ENCODE measurements at places on chromosomes 5 and 9.

GRCh38 chr5:107893642-107894041, 222.9 kb upstream of the EFNA5 start:
- DNase-seq = no peak

DNA sequence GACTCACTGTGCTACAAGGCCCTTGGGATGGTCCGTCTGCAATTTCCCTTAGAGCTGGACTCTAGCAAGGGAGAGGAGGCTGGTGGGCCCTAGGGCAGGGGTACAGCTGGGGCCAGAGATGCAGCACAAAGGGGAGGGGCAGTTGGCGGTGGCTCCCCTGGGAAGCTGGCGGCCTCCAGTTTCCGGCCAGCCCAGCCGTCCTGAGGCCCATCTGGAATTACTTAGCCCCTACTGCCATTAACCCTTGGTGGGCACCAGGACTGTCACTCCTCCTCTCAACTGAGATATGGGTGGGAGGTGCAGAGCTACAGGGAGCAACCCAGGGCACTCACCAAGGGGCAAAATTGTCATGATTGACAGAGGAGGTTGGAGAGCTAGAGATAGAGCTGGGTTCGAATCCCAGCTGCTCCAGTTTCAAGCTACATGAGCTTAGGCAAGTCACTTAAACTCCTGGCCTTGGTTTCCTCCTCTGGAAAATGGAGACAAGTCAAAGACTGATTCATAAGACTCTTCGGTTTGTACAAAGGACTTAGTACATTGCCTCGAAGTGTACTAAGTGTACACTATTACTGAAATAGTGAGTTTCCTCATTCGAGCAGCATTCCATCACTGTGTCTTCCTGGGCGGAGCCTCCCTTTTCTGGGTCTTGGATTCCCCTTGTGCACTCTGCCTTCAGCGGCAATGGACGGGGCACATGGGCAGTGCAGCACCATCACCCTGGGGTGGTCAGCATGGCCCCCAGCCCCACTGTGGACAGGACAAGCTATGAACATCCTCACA, 2.7 kb upstream of the PDGFRB start:
- no peak for DNase-seq

- no peak for DNase-seq
These were observed 50.9 kb upstream of the C5orf58 start for GRCh38 chr5:170181902-170182301.

- no peak for DNase-seq
These were observed 403.5 kb downstream of the TAF11L14 start for GRCh38 chr5:18037718-18038117.

GRCh38 chr5:169063316-169063953, 237.5 kb downstream of the SLIT3 start:
- no peak for DNase-seq

DNA sequence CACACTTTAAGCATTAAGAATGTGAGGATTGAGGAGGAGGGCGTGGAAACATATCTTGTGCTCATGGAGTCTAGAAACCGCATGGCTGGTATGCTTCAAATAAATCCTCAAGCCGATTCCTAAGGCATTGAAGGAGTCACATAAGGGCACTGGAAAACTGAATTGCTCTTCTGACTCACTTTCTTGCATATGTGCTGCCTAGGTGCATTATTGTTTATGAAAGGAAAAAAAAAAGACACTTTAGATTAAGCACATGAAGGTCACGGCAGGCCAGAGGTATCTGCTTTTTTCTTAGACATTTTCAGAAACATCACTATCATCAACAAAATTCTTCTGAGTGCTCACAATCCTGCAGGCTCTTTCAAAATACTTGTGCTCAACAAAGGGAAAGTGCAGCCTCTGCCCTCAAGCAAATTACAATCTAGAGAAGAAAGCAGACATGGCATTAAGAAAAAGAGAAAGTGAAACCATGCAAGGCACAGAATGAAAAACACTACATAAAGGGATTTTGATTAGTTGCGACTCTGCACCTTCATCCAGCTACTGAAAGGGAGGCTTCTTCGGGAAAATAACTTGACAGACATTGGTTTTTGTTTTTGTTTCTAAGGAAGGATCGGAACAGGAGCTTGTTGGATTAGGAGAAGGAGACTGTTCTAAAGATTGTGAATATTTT, 2117.6 kb downstream of the MAT2B start:
- DNase-seq = no peak

DNA sequence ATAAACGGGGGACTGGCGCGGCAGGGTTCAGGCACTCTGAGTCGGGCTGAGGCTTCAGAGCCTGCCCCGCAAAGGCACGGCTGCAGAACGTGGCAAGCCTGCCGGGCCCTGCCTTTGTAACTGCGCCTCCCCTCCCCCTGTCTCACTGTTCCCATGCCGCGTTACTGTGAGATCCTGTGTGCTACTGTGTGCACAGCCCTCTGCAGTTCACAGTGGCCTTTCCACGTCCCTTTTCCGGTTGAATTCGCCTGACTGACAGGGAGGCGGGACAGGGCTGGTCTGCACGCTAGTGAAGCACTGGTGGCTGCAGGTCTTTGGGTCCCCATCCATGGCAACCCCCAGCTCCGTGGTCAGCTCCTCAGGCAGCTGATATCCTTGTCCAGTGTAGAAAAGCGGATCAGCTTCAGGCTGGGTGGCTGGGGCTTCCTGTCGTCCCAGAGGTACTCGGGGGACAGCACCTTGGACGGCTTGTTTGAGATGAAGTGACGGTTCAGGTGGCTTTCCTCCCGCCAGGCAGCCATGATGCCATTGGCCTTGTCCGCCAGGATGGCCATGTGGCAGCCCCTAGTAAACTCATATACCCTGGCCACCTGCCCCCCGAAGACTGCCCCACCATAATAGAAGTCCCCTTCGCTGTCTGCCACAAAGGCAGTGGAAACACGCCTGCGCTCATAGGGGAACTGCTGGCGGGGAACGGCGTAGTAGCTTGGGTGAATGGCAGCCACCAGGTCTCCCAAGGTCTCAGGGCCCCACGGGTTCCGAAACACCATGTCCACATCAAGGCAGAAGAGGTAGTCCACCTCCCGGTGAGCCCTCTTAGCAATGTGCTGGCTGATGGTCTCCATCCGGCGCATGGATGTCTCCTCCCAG, 10.3 kb downstream of the GBGT1 start:
- no peak for DNase-seq

- DNase-seq = no peak
These were observed 74.8 kb upstream of the TGFBR1 start for GRCh38 chr9:99030092-99030511.

GRCh38 chr5:75952291-75952690, 130.9 kb upstream of the SV2C start:
- DNase-seq = no peak

GRCh38 chr5:179113945-179114641, 53.9 kb downstream of the ZNF354C start:
- no peak for DNase-seq

- DNase-seq = no peak
These were observed 953 bp downstream of the UBE2QL1 start for GRCh38 chr5:6449465-6450158.

DNA sequence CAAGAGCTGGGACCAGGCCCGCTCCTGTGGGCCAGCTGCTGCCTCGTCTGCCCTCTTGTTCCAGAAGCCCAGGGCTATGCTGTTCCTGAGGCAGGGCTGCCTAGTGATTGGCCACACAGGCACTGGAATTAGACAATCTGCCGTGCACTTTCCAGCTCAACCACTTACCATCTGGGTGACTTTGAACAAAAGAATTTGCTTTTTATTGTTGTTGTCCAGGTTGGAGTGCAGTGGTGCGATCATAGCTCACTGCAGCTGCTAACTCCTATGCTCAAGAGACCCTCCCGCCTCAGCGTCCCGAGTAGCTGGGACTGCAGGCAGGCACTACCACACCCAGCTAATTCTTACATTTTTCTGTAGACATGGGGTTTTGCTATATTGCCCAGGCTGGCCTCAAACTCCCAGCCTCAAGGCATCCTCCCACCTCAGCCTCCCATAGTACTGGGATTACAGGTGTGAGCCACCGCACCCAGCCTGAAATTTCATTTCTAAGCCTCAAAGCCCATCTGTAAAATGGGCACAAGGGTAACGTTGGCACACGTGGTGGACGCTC, 1.2 kb upstream of the NEK6 start:
- DNase-seq = no peak

DNA sequence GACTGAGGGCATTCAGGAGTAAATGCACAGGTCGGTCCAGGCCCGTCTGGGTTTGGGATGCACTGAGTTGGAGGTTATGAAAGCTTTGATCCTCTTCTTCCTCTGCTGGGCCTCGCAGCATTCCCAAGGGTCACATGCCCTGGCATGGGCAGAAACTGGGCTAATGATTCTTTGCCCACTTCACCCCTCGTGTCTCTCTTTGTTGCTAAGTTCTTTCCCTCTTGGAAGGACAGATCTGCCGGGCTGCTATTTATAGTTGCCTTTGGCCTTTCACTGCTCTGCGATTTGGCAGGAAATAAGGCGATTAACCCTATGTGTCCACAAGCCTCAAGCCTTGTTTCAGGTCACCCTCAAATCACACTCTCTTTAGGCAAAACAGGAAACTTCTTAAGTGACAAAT, 66.9 kb downstream of the ENTREP1 start:
- no peak for DNase-seq

DNA sequence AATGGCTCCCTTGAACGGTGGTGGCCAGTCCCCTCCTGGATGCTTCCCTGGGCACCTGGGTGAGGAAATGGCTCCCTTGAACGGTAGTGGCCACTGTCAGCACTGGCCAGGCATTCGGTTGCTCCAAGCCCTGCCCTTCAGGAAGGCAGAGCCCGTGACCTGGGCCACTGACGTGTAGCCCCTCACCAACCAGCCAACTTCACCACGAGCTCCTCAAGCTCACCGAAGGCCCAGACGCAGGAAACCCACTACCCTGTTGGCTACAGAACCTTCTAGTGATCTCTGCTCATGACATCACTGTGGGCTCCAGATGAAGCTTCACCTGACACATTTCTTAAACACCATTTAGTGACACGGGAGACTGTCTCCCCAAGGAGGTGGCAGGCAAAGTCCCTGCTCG, 9.2 kb downstream of the SLC6A3 start:
- DNase-seq = no peak

- no peak for DNase-seq
These were observed 179.5 kb downstream of the YTHDC2 start for GRCh38 chr5:113692891-113693457.

GRCh38 chr5:35281613-35282012, 51.3 kb upstream of the PRLR start:
- no peak for DNase-seq

DNA sequence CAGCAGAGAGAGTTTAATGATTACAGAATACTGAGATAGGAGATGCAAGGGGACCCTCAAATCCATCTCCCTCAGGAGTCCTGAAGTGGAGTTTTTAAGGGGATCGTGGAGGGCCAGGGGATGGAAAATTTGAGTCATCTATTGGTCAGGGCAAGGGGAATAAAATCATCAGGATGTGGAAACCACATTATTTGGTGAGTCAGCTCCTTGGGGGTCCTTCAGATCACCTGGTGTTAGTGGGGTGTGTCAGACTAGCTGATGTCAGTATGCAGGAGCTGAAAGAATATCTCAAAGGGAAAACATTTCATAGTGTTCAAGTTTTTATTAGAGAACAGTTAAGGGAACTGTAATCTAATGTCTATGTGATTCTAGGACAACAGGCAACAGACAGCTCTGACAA, 183.0 kb upstream of the FTMT start:
- DNase-seq = no peak

DNA sequence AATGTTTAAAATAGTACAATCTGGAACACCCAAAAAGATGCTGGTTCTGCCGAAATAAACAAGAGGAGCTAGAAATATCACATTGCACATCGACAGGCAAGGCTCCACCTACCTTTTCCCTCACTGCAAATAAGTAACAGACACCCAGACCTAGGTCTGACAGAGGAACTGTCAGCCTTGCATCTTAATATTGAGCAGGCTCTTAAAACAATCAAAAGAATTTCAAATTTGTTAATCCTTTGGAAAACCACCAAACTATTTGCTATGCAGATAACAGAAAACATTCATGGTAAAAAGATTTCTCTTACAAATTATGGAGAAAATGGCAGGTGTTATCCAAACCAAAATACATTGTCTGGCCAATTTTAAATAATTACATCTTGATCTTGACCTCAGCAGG, 71.3 kb downstream of the FRMD3 start:
- no peak for DNase-seq

- DNase-seq = no peak
These were observed 4.4 kb downstream of the SNX24 start for GRCh38 chr5:122849771-122850170.

DNA sequence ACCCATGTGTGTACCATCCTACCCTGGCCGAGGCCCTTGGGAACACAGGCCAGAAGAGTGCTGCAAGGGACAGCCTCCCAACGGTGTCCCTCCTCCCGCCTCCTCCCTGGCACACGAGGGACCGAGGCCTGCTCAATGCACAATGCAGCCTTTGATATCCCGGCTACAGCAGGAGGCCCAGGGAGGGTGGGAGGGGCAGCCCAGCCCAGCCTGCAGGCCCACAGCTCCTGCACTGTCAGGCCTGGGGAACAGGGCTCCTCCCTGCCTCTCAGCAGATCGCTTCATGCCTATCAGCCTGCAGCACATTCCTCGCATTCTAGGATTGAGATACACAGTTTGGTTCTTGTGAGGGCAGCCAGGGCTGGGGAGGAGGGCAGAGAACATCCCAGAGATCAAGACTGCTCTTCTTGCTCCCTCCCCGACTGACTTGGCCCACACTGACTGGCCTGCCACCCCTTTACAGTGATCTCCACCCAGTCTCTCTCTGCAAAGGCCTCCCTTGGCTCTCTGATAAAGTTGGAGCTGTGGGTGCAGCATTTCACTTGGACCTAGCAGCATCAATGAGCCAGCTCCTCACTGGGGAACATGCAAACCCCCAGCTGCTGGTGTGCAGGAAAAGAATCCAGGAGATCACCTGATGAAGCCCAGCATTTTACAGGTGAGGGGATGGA, at the start of gene SH3TC2:
TSS of gene SH3TC2 (minus strand) at position 46 of the 671 bp plus-strand sequence. CDS start at position 6, 40 bp downstream.
- DNase-seq = no peak

DNA sequence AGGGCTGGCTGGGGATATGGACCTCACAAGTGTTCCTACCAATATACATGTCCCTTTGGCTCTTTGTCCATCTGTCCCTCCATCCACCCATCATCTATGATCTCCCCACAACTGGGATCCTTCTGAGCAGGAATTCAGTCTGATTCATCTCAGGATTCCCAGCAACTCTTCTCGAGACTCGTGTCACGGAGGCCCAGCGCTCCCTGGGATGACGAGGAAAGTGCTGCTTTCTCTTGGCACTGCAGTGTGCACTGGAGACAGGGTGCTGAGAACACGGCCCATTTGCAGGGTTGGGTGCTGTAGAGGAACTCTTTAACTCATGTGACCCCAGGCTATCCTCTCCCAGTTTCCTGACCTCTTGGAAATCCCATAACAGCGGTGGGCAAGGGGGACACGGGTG, 72.9 kb downstream of the ANGPTL2 start:
- no peak for DNase-seq

DNA sequence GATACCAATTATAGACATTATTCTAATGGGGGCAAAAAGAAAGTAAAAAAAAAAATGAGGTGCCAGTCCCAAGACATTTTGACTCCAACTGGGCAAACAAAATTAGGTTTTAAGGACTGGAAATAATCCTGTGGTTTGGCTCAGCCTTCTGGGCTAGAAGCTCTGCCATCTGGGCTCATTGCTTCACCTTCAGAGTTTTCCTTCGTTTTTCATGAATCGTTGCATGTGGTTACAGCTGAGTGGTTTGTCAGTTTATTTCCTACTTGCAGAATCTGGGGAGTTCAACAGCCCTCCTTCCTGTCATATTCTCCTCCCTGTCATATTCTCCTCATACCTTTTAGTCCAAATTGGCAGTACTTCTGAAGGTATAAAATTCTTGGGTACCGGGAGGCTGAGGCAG, 12.0 kb downstream of the UGT3A2 start:
- DNase-seq = no peak

GRCh38 chr5:16854351-16854750, 81.7 kb downstream of the MYO10 start:
- no peak for DNase-seq

- no peak for DNase-seq
These were observed 61.2 kb downstream of the NUP214 start for GRCh38 chr9:131186622-131187021.
